PC-3 (cell line): ENCODE measurements at places on chromosomes 7 and 10. TPM values are rescaled to one million over a fixed set of nuclear protein-coding genes. Genes with fewer than 3 reads are reported as not detected.

- no peaks in the 10 kb centered on the region for H3K27me3 ChIP-seq
- H3K4me3 ChIP-seq: no peak overlapping the region
- no peak for DNase-seq
- no peaks in the 10 kb centered on the region for H3K4me1 ChIP-seq
- no peak overlapping the region for H3K27ac ChIP-seq
Observed at GRCh38 chr10:79247373-79248137, 99.7 kb upstream of the PPIF start.

DNA sequence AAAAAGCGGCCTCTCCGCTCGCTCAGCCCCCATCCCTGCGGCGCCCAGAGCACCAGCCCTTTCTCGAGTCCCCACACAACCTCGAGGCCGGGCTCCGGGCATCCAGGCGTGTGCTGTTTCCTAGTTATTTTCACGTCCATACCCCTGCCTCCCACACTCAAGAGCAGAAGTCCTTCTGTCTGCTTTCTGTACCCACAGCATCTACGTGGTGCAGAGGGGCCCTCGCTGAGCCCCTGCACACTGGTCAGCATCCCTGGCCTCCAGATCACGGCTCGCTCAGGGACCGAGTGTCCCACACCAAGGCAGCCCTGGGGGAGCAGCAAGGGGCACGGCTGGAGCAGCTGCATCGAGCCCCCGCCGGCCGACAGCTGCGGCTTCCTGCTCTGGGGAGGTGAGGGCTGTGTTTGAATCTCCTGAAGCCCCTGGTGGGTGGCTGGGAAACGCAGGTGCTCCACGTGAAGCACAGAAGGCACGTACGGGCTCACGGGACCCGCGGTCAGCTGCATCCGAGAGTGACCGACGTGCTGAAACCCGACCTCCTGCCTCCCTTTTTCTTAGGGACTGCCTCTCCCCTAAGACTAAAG lies 333.1 kb downstream of the DNAJB6 start:
- no peak overlapping the region for H3K4me3 ChIP-seq
- no peak for DNase-seq
- H3K4me1 ChIP-seq: no peaks in the 10 kb centered on the region; the same call in 1 of the 2 replicates

DNA sequence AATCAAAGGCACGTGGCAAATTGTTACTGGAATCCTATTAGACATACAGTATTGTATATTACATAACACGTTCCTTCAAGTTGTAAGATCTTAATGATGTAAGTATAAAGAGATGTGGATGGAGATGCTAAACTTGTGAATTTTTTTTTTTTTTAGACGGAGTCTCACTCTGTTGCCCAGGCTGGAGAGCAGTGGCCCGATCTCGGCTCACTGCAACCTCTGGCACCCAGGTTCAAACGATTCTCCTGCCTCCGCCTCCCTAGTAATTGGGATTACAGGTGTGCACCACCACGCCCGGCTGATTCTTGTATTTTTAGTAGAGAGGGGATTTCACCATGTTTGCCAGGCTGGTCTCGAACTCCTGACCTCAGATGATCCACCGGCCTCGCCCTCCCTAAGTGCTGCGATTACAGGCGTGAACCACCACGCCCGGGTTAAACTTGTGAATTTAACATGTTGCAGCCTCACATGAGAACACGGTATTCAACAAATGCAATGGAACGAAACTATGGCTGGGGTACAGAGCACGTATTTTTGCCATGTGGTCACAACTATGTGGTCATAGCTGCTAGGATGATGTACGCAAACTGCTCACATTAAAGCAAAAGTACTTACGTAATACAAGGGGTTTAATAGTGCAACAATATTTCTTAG lies 818 bp upstream of the SUPV3L1 start:
- peak overlapping the region; percentile 83 for H3K4me3 ChIP-seq
- peaks cover 16% of the 10 kb centered on the region; the same call in 1 of the 2 replicates for H3K36me3 ChIP-seq
- peaks cover 23% of the 10 kb centered on the region for H3K4me1 ChIP-seq
- H3K27me3 ChIP-seq: no peaks in the 10 kb centered on the region
- peak overlapping the region; percentile 75 for H3K27ac ChIP-seq

GRCh38 chr10:18140149-18140956 lies at the start of gene CACNB2:
TSS of gene CACNB2 (plus strand) at chr10:18140424.
- no peak within 1 kb of the TSS for H3K27ac ChIP-seq
- peak; percentile 10 for DNase-seq
- H3K4me3 ChIP-seq: peak within 1 kb of the TSS; percentile 61
- 0 out of 2 replicates have a peak, but pooled peaks cover 9% of the 10 kb centered on the region for H3K27me3 ChIP-seq

GRCh38 chr7:29495653-29496052 lies 68.0 kb upstream of the PRR15 start:
- H3K4me1 ChIP-seq: no peaks in the 10 kb centered on the region
- no peak for DNase-seq
- H3K27ac ChIP-seq: no peak overlapping the region
- no peak overlapping the region for H3K4me3 ChIP-seq
- no peaks in the 10 kb centered on the region for H3K27me3 ChIP-seq

- no peak overlapping the region for H3K27ac ChIP-seq
- peak; percentile 38 for DNase-seq
- H3K4me1 ChIP-seq: peaks cover 3% of the 10 kb centered on the region
- no peaks in the 10 kb centered on the region for H3K27me3 ChIP-seq
- no peak overlapping the region for H3K4me3 ChIP-seq
Observed at GRCh38 chr10:119602241-119603095, 5.7 kb upstream of the TIAL1 start.

- H3K4me1 ChIP-seq: peaks cover 4% of the 10 kb centered on the region; the same call in 1 of the 2 replicates
- no peaks in the 10 kb centered on the region for H3K27me3 ChIP-seq
- H3K36me3 ChIP-seq: no peaks in the 10 kb centered on the region
- DNase-seq: peak; percentile 60
Observed at GRCh38 chr10:22183771-22184461, 33.9 kb downstream of the EBLN1 start.

DNA sequence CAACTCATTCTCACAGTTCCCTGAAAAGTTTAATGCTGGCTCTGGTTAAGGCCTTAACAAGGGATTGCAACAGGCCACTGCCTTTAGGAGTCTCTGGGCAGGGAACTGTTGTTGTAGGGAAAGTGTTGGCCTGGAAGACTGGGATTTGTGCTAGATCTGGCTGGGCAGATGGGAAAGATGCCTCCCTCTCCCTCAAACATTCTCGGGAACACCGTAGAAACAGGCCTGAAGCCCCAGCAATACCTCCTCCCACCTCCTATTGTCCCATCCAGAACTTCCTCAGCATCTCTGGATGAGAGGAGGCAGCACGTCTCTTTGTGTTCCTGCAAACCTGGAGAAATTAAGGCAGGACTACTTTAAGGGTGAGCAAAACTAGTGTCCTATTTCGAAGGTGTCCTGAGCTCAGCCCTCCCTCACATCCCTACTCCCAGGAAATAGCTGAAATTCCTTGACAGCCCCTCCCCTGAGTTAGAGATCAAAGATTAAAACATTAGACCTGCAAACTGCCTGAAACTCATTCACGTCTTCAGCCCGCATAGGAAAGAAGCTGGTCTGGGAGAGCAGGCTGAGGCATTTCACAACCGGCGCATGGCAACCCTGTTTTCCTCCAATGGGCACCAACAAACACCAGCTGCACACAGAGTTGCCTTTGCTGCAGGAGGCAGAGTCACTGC lies 10.9 kb upstream of the MAP3K8 start:
- H3K27ac ChIP-seq: peak overlapping the region; percentile 68
- peaks cover 19% of the 10 kb centered on the region for H3K4me1 ChIP-seq
- peak; percentile 82 for DNase-seq
- no peak overlapping the region for H3K4me3 ChIP-seq

DNA sequence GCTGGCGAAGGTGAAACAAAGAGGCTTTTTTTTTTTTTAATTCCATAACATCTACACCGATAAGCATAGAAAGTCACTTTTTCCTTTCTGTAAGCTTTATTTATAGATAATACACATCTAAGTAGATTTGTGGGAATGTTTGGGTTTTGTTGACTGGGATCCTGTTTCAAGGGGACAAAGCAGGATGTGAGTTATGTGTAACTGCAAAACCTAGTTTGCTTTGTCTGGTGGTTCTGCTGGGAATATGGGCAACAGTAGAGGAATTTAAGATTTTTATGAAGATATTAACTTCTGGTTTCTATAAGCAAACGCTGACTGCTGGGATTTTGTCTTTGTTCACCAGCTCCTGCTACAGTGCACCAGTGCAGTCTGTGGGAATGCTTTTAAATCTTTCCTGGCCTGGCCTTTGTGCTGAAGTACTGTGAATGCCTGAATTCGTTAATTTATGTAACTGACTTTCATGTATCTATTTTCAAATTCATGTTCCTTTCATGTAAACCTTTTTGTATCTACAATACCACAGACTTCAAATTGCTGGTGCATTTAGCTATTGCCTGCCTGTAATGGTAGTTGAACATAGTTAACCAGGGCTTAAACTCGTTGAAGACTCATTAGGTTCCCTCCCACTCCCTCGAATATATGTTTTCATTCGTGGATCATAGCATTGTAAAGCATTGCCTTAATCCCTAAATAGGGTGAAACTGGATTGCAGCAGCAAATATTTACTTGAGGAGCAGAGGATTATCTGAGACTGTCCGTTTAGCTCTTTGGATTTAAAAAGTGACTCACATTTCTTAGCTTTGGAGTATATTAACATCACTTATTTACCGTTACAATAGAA lies 1.5 kb downstream of the KLHL7 start:
- H3K27ac ChIP-seq: peak overlapping the region; percentile 6; the same call in 1 of the 2 replicates
- H3K36me3 ChIP-seq: no peaks in the 10 kb centered on the region
- H3K4me1 ChIP-seq: peaks cover 14% of the 10 kb centered on the region
- peak; percentile 28 for DNase-seq

DNA sequence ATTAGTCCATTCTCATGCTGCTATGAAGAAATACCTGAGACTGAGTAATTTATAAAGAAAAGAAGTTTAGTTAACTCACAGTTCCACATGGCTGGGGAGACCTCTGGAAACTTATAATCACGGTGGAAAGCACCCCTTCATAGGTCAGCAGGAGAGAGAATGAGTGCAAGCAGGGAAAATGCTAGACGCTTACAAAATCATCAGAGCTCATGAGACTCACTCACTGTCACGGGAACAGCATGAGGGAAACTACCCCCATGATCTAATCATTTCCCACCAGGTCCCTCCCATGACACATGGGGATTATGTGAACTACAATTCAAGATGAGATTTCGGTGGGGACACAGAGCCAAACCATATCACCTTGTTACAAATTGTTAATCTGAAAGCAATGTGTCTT lies 15.8 kb downstream of the TAS2R39 start:
- peaks cover 30% of the 10 kb centered on the region; the same call in 1 of the 2 replicates for H3K27me3 ChIP-seq
- no peak overlapping the region for H3K4me3 ChIP-seq
- no peaks in the 10 kb centered on the region for H3K36me3 ChIP-seq
- H3K4me1 ChIP-seq: no peaks in the 10 kb centered on the region

DNA sequence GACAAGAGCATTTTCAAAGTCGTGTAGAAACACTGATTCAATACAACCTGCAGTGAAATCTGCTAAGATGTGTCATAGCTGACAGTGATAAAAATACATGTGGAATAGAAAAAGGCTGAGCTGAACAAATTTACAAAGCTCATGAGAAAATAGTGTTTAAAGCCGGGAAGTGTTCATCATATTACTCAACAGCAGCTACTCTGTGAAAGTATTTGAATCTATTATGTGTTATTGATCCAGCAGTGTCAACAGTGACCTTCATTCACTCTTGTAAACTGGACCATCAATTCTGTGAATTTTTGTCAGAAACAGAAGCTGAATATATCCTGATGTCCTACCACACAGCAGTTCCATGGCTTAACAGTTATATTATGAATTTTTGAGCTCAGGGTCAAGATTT lies 11.6 kb downstream of the DYDC1 start:
- no peak for DNase-seq
- H3K27ac ChIP-seq: no peak overlapping the region
- no peaks in the 10 kb centered on the region for H3K27me3 ChIP-seq
- H3K4me3 ChIP-seq: no peak overlapping the region

DNA sequence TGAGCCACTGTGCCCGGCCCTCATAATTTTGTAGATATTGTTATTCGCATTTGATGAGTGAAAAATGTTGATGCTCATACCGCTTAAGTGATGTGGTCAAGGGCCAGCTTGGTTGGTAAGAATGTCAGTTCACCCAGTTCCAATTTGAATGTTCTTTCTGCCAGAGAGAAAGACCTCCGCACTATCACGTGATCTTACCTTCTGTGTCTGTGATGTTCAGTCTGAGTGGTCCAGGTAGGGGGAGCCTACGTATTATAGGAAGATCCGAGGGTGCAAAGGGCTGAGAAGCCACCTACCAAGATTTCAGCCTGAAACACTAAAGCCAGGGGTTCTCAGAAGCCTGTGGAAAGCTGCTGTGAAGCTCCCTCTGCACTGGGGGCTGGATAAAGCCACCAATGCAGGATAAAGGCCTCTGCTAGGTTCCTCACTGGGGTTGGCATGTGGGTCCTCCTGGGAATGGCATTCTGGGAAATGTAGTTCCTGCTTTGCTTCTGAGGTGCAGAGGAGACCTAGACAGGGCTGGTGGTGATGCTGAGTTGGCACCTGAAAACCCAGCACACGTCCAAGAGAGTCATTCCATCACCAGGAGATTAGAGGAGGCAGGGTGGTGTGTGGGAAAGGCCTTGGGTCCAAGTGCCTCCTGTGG lies 64.7 kb upstream of the AOAH start:
- H3K36me3 ChIP-seq: no peaks in the 10 kb centered on the region
- peaks cover 24% of the 10 kb centered on the region; the same call in 1 of the 2 replicates for H3K27me3 ChIP-seq
- no peaks in the 10 kb centered on the region for H3K4me1 ChIP-seq
- DNase-seq: no peak
- H3K4me3 ChIP-seq: no peak overlapping the region

DNA sequence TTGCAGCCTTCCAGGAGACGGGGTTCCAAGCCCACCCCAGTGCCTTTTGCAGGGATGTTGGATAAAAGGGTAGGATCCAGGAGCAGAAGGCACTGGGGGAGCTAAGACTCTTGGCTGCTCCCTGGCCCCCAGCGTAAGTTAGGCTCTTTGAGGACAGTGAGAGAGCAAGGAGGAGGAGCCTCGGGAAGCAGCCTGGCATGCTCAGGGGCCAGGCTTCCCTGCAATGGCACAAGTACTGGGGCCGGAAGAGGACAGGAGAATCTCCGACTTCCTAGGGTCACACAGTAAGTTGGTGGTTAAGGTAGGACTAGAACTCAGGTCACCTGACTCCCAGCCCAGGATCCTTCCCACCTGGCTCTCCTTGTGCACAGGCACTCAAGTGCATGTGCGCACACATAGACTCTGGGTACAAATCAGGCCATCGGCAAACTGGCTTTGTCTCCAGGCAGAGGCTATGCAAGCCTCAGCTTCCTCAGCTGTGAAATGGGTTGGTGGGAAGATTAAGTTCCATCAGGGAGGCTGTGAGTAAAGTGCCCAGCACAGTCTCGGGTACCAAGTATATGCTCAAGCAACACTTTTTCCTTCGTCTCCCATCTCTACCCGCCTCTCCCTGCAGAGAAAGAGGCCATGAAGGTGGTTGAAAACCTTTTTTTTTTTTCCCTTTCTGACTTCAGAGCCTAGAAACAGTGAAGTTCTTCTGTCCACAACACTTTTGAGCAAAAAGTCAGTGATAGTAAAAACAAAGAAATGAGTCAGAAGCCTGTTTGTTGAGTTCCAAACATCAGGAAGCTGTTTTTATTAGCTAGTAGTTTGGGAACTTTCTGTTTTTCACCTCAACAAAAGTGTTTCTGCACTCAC lies 79.1 kb downstream of the NEURL1 start:
- no peaks in the 10 kb centered on the region for H3K36me3 ChIP-seq
- peak overlapping the region; percentile 17; the same call in 1 of the 2 replicates for H3K27ac ChIP-seq
- H3K27me3 ChIP-seq: no peaks in the 10 kb centered on the region
- H3K4me3 ChIP-seq: no peak overlapping the region

ADCY1 gene
- total RNA-seq: 3.1 and 3.4 TPM in 2 replicates

PLAC9 gene
- 0.81 and 2.0 TPM in 2 replicates for total RNA-seq

ABCB4 gene
- not detected in 2 replicates for total RNA-seq
